ENCODE measurements at places on chromosomes 11 and 22.

DNA sequence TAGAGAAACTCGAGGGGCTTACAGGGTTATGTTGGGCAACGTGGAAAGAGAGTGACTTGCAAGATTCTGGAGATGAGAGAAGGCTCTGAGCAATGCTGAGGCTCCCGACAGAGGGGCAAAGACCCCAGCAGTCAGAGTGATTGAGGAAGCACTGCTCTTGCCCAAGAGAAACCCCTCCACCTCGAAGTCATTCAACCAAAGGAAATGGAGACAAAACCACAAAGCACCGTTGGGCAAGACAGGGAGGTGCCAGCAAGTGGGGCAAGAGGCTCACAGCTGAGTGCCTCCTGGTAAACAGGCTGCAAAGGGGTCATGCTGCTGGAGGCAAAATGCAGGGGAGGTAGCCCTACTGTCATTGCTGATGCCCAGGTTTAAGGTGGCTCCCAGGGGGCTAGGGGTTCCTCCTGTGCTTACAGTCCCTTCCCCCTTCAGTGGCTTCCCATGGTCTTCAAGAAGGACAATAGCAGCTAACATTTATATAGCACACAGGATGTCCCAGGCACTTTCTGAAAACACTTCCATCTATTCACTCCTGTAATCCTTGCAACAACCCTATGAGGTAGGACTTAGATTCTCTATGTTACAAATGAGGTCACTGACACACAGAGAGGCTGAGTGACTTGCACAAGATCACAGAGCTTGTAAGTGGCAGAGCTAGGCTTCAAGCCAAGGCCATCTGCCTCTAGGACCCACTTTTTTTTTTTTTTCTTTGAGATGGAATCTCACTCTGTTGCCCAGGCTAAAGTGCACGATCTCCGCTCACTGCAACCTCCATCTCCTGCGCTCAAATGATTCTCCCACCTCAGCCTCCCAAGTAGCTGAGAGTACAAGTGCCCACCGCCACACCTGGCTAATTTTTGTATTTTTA lies 18.1 kb upstream of the MYH9 start:
- no peak for DNase-seq

GRCh38 chr11:64810891-64811272 lies 531 bp upstream of the MEN1 start:
- no peak for DNase-seq

DNA sequence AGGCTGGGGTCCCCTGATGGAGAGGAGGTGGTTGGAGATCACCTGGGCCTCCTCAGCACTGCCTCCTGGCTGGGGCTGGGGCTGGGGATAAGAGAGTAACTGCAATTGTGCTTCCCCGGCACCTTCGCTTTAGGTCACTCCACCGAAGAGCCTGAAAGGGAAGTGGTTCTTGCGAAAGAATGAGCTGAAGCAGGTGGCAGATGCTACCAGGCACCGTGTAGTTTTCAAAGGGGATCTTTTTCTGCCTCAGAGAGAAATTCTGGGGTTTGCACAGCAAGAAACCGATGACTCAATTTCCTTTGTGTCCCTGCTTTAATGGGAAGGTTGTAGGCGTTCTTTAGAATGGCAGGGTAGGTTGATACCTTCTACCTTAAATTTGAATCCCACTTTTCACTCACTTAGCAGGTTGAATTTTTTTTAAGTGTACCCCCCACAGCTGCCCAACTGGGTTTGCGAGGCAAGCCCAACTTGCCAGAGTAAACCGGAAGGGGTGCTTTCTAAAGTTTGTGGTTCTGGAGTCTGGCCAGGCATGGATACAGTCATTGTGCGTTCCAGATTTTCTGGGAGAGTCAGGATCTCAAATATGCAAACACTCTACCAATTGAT lies 5.3 kb downstream of the CD44 start:
- no peak for DNase-seq

DNA sequence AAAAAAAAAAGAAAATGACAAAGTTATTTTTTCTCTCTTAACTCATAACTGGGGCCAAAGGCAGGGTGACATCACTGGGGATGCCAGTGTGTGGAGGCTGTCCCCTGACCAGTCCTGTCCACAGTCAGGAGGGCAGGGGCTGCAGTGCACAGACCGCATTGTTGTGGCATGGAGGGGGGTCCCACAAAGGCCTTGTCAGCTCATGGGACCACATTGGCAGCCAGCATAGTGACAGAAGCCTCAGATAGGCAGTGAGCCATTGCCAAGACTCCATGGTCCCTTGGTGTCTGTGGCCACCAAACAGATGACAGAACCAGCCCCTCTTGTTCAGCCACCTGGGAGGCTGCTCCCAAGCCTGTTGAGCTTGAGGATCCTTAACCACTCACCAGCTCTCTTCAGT lies 4.1 kb downstream of the TMEM80 start:
- DNase-seq = no peak

DNA sequence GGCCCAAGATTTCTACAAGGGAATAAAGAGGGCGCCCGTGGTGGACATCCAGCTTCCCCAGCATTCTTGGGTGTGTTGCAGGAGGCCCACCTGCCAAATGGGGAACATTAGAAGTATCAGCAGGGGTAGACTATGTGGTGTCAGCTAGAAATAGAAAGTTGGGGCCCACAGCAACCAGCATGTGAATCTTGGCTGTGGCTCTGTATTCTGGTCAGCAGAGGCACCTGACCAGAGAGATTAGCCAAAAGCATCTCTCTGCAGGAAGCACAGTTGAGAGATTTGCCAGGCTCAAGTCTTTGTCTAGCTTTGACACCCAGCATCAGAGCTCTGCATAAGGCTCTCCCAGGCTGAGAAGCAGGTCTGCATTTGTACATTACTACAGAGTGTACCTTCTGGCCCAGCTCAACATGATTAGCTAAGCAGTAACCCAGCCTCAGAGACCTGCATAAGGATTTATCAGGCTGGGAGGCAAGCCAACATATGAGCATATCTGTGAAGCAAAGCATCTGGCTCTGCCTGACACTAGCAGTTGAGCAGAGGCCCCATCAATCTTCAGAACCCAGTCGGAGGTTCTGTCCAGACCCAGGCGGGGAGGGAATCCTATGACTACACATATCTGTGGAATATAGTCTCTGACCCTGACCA lies 79.9 kb downstream of the MS4A13 start:
- DNase-seq = no peak
